HFFc6 (cell line): ENCODE measurements at places on chromosomes 13 and 19. TPM values are rescaled to one million over a fixed set of nuclear protein-coding genes. Genes with fewer than 3 reads are reported as not detected.
A peak's percentile ranks its signal among the peaks of the same experiment; 100 is the strongest.

DNA sequence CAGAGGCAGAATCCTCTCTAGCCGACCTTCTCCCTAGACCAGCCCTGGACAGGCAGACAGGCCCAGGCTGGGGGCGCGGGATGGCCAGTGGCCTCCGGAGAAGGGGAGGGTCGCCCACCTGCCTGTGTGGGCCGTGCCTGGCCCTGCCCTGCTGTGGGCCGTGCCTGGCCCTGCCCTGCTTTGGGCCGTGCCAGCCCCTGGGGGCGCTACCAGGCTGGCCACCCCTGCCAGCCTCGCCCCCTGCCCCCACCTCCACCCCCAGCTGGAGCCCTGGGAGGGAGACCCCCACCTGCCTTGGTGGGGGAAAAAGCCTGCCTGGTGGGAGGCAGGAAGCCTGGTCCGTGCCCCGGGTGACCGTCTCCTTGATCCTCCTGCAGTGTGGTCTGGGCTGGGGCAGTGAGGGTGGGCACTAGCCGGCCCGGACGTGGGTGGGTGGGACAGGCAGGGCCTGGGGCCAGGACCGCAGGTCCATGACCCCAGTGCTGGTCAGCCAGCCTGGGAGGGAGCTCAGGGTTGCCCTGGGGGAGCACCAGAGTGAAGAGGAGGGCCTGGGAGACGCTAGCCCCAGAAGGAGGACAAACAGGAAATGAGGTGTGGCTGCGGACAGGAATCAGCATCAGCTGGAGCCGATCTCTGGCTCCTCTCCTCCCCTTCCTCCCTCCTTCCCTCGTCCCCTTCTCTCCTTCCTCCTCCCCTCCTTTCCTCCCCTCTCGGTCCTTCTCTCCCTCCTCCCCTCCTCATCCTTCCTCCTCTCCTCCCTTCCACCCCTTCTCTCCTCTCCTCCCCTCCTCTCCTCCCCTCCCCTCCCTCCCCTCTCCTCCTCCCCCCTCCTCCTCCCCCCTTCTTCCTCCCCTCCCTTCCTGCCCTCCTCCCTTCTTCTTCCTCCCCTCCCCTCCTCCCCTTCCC lies 5.1 kb upstream of the MKNK2 start:
- H3K4me1 ChIP-seq = peaks cover 27% of the 10 kb centered on the region
- no peaks in the 10 kb centered on the region for H3K36me3 ChIP-seq
- peak overlapping the region; percentile 96 for H3K27ac ChIP-seq
- DNase-seq = peak; percentile 43
- peaks cover 2% of the 10 kb centered on the region for H3K27me3 ChIP-seq
- peak overlapping the region; percentile 78 for H3K4me3 ChIP-seq

DNA sequence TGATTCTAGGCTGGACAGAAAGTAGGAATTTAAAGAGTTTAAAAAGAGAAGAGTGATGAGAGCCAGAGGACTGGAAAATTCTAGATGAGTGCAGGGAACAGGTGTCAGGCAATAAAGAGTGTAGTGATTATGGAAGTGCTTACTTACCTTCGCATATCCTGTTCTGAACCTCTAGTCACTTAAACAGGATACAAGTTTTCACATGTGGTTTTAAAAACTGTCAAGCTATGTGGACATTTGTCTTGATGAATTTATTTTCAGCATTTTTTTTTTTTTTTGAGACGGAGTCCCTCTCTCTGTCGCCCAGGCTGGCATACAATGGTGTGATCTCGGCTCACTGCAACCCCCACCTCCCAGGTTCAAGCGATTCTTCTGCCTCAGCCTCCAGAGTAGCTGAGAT lies 34.3 kb upstream of the IL17D start:
- DNase-seq = no peak
- H3K4me3 ChIP-seq = no peak overlapping the region
- no peaks in the 10 kb centered on the region for H3K4me1 ChIP-seq
- H3K27me3 ChIP-seq = no peaks in the 10 kb centered on the region

- H3K27ac ChIP-seq = no peak overlapping the region
- no peaks in the 10 kb centered on the region; the same call in 1 of the 2 replicates for H3K4me1 ChIP-seq
- DNase-seq = no peak
- no peak overlapping the region for H3K4me3 ChIP-seq
- no peaks in the 10 kb centered on the region for H3K36me3 ChIP-seq
These were observed 333.2 kb downstream of the DNAJC15 start for GRCh38 chr13:43356567-43356966.

ZNF586 gene
- total RNA-seq = 7.0 to 8.7 TPM (median 8.5 TPM) in 3 replicates

ZNF135 gene
- not detected in 2 replicates for total RNA-seq

DNA sequence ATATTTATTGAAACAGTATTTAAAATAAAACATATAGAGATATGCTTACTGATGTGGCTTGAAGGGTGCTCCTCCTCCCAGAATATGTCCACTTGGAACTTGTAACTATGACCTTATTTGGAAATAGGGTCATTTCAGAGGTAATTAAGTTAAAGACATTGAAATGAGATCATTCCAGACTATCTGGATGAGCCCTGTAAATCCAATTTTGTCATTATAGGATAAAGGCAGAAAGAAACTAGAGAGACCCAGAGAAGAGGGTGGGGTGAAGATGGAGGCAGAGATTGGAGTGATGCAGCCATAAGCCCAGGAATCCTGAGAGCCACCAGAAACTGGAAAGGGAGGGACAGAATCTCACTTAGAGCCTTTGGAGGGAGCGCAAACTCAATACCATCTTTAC lies 243.2 kb downstream of the OXGR1 start:
- H3K27me3 ChIP-seq = no peaks in the 10 kb centered on the region
- H3K4me1 ChIP-seq = no peaks in the 10 kb centered on the region
- DNase-seq = no peak
- no peak overlapping the region for H3K4me3 ChIP-seq

GRCh38 chr19:18393836-18394235 lies 3.6 kb downstream of the LRRC25 start:
- H3K27me3 ChIP-seq = peaks cover 2% of the 10 kb centered on the region; the same call in 1 of the 2 replicates
- no peak overlapping the region for H3K4me3 ChIP-seq
- no peak for DNase-seq
- H3K4me1 ChIP-seq = peaks cover 13% of the 10 kb centered on the region; the same call in 1 of the 2 replicates

PRR36 gene
- total RNA-seq = 0.18 TPM in 1 of 3 replicates, not detected in the others

SMIM44 gene
- not detected in 3 replicates for total RNA-seq
